ENCODE measurements at places on chromosomes 1 and 21.
A peak's percentile ranks its signal among the peaks of the same experiment; 100 is the strongest.

GRCh38 chr1:183931646-183932271, 105.8 kb downstream of the COLGALT2 start:
- no peak for DNase-seq

GRCh38 chr1:13754510-13755103, 54.6 kb downstream of the PRDM2 start:
- DNase-seq = no peak

DNA sequence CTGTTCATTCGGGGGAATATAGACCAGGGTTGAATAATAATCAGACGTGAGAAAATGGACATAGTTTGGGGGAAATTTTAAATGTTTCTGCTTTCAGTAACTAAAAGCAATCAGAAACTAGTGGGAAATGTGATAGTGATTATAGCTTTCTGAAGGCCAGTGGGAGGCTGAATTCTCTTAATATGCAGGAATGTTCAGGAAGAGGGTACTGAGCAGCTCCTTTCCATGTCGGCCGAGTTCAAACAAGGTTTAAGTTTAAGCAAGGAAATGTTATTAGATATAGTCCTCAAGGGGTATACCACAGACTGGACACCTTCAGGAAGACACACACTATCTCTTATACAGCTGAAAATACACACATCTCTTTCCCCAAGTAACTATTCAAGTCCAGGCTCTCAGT, 105.5 kb downstream of the HHAT start:
- DNase-seq = no peak

GRCh38 chr1:117205368-117205767, 5.4 kb downstream of the VTCN1 start:
- no peak for DNase-seq

- peak; percentile 47 for DNase-seq
These were observed 18.3 kb upstream of the CAPN8 start for GRCh38 chr1:223683586-223684487.

DNA sequence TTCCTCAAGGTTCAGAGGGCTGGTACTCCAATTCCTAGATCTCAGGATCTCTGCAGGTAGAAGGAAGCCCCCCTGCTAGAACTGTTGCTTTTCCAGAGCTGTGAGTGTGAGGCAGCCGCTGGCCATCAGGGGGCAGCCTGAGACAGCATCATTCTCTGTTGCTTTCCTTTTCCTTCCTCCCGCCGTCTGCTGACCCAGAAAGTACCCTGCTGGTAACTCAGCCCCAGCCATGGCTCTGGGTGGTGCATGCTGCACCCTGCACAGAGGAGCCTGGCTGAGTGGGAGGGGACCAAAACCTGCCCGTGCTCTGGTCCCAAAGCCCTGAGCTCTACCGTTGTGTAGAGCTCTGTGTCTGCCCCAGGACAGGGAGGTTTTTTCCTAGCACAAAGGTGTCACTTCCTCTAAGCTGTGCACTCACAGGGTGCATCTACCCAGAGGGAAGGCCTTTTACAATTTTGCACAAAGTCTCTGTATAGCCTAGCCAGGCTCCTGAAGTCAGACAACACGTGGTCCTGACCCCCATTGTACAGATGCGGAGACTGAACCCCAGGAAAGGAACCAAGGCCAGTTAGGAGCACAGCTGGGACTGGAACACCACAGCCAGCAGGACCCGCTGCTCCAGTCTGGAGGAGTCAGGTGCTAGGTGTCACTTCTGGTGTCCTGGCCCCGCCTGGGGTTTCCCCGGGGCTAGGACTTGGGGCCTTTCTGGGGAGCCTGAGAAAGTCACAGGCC, 5.6 kb upstream of the FAM131C start:
- DNase-seq = peak; percentile 81

DNA sequence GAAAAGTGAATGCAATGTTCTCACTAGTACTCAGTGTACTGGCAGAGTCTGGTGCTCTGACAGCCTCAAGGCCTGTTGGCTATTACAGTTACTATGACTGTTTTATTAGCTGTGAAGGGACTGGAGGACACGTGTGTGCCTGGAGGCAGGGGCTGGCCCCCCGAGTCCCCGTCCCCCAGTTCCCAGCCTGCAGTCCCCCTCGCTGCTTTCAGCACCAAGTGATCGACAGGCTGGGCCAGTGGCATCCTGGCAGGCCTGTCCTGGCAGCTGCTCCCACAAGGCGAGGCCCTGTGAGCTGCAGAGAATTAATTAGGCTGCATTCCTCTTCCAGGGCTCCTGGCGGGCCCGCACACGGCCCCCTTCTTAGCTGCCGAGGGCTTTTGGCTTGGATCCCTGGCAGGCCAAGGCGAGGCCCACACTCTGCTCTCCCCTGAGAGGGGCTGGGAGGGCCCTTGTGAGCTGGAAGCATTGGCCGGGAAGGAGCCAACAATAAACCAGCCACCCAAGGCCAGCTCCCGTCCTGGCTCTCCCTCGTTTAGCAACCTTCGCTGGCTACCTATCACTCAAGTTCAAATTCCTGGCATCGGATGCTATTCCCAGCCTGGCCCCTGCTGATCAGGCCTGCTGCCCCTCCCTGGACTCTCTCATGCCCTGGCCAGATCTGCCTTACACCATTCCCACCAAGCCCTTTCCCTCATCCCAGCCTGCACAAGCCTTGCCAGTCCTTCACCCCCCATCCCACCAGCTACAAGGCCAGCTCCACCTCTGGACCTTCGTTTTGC, 9.8 kb downstream of the EDN2 start:
- DNase-seq = no peak

DNA sequence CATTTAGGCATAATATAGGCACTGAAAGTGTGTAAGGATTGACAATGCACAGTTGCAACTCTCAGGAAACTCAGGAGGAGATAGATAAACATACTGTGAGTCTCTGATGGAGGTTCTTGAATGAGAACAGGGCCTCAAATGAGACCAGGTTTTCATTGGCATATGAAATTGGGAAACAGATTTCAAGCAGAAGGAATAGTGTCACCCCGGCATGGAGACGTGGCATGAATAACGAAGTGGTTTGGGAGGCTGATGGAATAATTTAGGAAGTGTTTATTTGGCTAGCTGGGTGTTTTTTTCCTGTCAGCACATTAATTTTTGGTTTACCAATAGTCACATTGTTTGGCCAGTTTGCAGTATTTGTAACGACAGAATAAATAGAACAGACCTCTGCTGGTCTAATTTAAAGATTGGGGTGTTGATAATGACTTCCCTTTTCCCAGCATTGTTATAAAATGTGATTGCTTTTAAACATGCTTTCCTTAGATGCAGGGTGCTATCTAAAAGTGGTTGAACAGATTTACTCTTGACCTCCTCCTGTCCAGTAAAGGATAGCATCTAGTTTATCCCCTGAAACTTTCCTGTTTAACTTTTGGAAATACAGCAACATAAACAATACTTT, 132.0 kb downstream of the C1orf21 start:
- DNase-seq = no peak

Data from activated CD4-positive, alpha-beta T cell treated with anti-CD3 and anti-CD28 coated beads, Interleukin-2, Interleukin-6, amounts not matched to agents 100 ng/mL and 50 ng/mL, durations not matched to agents 16 hours and 8 hours (primary cell).